ENCODE measurements at places on chromosomes 16 and 17.

GRCh38 chr16:12898551-12898950 lies 2.8 kb upstream of the SHISA9 start:
- peak; percentile 38 for DNase-seq

GRCh38 chr16:86496262-86496928 lies 13.9 kb upstream of the FOXF1 start:
- no peak for DNase-seq

DNA sequence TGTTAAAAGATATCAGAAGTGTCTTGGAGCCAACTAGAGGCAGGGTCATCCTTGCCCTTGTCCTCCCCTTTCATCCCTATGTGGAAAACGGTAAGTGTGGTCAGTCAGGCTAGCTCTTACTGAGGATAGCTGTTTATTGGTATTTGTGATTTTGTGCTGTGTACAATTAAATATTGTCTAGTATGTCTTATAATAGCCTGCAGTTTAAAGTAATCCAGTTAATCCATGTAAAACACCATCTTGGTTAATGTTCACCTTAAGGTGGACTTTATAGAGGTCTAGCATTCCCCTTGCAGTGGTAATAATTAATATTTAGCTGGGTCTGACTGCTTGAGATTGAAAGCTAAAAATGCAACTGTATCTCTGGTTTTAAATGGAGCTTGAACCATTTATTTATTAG lies 25.6 kb downstream of the METTL9 start:
- no peak for DNase-seq

- no peak for DNase-seq
Measured at GRCh38 chr16:72220875-72221629, 49.1 kb upstream of the PMFBP1 start.

DNA sequence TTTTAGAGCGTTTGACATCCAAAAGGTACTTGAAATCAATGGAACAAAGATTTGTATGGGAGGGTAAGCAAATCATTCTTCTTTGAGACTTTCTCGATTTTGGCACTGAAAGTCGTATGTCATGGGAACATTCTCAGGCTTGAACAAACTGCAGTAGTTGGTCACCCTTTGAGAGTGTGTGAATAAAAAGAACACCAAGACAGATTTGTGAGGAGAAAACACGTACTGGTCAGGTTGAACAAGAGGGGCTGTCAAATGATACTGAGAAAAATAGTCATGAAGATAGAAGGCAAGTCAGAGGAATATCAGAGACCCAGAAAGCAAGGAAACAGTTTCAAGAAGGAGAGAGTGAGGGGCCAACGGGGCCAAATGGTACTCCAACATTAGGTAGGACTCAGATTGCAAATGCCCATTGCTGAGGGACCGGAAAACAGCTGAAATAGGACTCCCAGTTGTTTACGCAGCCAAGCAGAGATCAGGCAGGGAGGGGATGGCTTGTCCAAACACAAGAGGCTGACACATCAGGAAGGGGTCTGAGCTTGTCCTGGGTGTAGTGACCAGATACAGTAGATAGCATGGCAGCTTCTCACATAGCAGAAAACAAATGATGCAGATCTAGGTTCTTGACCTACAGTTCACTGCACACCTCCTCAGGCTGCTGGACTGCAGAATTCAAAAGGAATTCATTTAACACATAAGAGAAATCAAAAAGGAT lies 74.5 kb upstream of the MYOCD start:
- no peak for DNase-seq

DNA sequence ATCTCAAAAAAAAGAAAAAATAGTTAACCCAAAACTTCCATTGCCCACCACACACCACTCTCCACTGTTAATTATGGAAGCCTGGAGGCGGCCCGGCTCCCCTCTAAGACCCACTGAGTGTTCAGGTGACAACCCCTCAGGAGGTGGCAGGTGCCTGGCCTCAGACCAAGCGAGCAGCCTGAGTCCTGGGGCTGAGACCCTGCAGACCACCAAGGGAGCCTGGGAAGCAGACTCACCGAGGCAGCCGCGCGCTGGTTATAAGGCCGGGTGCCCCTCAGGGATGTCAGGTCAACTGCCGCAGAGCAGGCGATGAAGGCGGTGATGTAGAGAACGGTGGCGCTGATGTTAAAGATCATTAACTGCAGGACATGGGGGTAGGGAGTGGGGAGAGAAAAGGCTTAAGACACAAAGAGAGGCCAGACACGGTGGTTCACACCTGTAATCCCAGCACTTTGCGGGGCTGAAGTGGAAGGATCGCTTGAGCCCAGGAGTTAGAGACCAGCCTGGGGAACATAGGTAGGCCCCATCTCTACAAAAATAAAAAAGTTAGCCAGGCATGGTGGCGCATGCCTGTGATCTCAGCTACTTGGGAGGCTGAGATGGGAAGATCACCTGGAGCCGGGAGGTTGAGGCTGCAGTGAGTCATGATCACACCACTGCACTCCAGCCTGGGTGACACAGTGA lies 13.3 kb downstream of the ARL2BP start:
- no peak for DNase-seq

GRCh38 chr16:83270061-83270460 lies 537.7 kb upstream of the HSBP1 start:
- DNase-seq: no peak

GRCh38 chr16:48507391-48507790 lies 102.6 kb downstream of the N4BP1 start:
- DNase-seq: no peak

GRCh38 chr17:67765623-67766022 lies 47.9 kb downstream of the NOL11 start:
- DNase-seq: no peak

DNA sequence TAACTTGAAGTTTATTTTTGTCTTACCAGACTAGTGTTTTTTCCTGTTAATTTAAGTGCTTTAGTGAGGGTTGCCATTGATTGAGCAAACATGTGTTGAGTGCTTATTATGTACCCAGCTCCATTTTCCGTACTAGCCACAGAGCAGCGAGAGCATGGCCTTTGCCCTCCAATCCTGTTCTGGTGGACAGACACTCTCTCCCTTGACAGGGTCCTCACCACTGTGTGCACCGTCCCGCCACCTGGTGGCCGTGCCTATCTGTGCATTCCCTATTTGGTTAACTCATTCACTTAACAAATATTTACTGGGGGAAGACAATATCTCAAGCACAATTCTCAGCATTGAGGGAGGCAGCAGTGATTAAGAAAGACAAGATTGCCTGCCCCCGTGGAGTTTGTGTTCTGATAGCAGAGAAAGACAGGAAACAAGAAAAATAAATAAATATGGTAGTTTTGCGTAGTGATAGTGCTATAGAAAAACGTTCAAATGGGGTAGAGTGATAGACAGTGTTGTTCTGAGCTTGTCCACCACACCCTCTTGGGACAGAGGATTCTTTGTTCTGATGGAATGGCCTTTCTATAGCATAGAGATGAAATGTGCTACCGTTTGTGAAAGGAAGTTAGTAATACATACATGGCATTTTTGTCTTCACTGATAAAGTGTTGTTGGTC lies 13.0 kb downstream of the CDH13 start:
- no peak for DNase-seq

DNA sequence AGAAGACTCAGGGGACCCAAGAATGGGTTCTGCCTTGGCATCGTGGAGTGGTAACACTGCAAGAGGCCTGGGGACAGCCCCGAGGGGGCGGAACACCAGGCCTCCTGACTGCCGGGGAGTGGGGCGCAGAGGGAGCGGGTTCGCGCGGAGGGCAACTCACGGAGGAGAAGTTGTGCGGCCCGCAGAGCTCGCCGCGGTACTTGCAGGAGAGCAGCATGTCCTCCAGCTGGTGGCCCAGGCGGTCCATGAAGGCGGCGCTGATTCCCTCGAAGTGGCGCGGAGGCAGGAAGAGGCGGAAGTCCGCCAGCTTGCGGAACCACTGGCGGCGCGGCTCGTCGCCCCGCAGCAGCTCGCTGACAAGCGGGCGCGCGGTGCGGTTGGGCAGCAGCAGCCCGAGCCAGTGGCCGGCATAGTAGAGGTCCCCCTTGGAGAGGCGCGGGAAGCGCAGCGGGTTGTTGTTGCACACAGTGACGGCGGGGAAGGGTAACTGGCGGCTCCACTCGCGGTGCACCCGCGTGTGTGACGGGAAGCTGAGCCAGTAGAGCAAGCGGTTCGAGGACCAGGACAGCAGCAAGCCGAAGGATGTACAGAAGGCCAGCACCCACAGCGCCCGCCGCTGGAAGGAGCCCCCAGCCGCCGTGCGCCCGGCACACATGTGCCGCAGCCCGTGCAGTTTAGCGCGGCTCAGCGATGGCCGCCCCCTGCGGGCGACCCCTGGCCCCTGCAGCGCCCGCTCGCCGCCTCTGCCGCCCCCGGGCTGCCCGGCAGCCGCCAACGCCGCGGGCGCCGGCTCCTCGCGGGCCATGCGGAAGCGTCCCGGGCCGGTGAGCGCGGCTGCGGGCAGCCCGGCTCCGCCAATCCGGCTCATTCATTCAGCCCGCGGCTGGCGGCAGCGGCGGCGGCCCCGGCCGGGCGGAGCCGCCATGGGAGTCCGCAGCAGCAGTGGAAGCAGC lies 1.6 kb downstream of the ASIC2 start:
- DNase-seq: peak; percentile 44

DNA sequence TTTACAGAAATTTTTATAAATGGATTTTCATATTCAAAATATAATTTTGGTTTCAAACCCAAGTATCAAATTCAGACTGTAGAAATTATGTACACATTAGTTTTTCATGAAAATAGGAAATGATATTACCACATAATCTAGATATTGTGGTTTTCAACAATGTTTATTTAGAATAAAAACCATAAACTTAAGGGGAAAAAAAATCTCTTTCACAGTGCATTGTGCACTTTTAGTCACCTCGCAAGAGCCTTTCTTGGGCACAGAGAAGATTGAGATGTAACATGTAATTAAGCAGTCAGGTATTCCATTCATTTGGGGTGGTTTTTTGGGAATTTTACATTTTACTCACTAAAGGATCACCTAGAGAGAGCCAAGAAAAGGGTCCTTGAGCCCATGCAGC lies 104.0 kb downstream of the TANC2 start:
- DNase-seq: no peak

DNA sequence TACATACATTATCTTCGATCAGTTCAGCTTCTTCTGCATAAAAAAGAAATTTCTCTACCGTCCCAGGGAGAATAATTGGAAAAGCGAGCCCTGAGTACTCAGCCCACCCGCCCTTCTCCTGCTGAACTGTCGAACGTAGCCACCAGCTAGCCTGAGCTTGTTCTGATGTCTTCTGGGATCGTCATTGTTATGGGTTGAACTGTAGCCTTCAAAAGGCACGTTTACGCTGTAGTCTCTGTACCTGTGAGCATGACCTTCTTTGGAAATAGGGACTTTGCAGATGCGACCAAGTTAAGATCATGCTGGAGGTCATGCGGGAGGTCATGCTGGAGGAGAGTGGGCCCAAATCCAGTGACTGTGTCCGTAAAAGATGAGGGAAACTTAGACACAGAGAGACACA lies 86.2 kb downstream of the CMIP start:
- DNase-seq: no peak

DNA sequence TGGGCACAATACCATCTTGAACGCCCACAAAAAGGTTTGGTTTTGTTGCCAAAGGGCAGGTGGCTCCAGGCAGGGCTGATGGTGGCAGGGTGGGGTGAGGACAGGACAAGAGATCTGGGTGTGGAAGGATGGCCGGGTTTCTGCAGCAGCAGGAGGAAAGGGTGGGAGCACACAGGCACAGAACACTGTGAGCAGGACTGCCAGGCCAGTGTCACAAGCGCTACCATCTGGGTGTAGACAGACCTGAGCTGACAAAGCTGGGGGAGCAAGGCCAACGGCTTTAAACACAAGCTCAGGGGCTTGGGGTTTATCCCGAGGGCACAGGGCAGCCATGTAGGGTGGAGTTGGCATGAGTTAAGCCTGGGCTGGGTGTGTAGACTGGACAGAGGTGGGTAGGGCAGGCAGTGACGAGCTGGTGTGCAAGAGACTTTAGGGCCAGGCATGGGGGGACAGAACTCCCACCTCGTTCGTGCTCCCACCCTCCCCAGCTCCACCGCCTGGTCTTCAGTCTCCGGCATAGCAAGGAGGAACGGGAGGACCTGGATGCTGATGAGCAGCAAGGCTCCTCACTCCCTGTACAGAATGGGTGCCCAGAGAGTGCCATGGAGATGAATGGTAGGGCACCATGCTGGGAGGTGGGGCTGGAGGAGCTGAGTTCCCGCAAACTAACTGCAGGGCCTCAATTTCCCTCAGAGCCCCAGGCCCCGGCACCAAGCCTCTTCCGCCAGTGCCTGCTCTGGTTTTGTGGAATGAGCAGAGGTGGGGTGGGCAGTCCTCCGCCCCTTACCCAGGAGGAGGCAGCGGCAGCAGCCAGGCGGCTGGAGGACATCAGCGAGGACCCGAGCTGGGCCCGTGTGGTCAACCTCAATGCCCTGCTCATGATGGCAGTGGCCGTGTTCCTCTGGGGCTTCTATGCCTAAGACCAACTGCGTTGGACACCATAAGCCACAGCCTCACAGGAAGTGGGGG lies 7.0 kb downstream of the SLC5A2 start:
- no peak for DNase-seq

- DNase-seq: no peak
Measured at GRCh38 chr16:49596648-49597291, 223.2 kb downstream of the C16orf78 start.

DNA sequence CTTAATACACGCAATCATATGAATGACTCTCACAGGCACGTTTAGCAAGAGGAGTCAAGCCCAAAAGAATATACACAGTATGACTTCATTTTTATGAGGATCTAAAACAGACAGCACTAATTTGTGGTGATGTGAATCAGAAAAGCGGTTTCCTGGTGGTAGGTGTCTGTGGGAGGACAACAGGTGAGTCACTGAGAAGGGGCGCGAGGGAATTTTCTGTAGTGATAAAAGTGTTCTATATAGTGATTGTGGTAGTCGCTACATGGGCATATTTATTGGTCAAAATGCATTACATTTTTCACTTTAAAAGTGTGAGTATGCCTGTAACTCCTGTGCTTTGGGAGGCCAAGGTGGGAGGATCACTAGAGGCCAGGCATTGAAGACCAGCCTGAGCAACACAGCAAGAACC lies 7.6 kb upstream of the TNRC6A start:
- DNase-seq: no peak

- no peak for DNase-seq
Measured at GRCh38 chr17:49944273-49944870, 24.6 kb upstream of the DLX4 start.

- DNase-seq: no peak
Measured at GRCh38 chr17:1324201-1324771, 44.8 kb downstream of the TRARG1 start.

DNA sequence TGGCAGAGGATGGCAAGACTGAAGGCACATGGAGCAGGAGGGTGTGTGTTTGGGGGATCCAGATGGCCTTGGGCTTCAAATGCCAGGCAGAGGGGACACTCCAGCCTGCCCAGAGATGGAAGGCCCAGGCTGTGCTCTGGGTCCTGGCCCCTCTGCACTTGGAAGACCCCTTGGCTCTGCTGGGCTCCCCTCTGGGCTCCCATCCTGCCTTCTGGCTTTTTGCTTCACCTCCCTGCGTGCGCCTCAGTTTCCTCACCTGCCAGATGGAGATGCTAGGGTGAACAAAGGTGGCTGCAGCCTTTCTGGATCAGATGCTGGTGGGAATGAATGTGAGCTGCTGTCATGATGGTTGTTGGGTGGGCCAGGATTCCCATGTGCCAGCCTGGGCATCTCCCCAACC lies 3.0 kb downstream of the SNN start:
- no peak for DNase-seq

- DNase-seq: no peak
Measured at GRCh38 chr17:49616601-49617131, 41.0 kb downstream of the NXPH3 start.

All from NCI-H345 (cell line).